ENCODE measurements at places on chromosomes 4 and X.

DNA sequence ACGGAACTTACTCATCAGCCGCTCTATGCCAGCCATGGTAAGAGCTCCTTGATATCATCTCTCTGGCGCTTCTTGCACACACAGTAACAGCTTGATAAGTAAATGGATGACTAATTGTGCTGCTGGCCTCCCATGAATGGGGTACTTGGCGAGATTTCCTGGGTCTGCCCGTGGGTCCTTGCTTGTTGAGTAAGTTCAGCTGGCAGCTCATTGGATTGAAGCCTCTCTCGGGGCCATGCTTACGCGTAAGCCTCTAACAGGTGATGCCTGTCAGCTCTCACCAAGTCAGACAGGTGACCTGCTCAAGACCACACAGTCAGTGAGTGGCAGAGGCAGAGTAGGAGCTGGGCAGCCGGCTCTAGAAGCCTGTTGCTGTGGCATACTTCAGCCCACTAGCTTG is 7.7 kb downstream of the NSG1 start:
- no peak for DNase-seq

GRCh38 chr4:84001876-84002569 is 466.1 kb downstream of the GPAT3 start:
- no peak for DNase-seq

DNA sequence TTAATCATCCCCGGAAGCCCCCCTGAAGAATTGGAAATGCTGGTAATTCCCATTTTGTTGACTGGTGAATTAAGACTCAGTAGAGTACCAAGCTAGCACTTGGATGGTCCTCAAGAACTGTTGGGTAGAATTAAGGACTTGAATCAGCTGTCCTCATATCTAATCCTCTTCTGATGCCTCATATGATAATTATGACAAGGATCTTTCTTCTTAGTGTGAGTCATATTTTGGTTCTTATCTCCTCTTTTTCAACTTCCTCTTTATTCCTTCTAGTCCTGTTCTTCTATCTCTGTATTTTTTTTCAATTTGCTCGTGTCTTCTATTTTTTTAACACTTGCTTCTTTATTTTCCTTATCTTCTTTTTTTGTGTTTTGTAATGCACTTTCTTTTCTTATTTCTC is 206.3 kb upstream of the ANXA3 start:
- DNase-seq, result no peak

- DNase-seq, result no peak
Measured at GRCh38 chr4:79043138-79043537, 103.9 kb upstream of the PAQR3 start.

GRCh38 chr4:10877076-10877475 is 192.5 kb upstream of the CLNK start:
- DNase-seq, result no peak

Data from AG08395 (cell line).